Activated CD4-positive, alpha-beta T cell treated with anti-CD3 and anti-CD28 coated beads, Interleukin-2, amount 50 U/mL, for 48 hours (primary cell): ENCODE measurements at places on chromosomes 3 and 15.

GRCh38 chr15:41564960-41565502 is 6.0 kb downstream of the TYRO3 start:
- no peak for DNase-seq

DNA sequence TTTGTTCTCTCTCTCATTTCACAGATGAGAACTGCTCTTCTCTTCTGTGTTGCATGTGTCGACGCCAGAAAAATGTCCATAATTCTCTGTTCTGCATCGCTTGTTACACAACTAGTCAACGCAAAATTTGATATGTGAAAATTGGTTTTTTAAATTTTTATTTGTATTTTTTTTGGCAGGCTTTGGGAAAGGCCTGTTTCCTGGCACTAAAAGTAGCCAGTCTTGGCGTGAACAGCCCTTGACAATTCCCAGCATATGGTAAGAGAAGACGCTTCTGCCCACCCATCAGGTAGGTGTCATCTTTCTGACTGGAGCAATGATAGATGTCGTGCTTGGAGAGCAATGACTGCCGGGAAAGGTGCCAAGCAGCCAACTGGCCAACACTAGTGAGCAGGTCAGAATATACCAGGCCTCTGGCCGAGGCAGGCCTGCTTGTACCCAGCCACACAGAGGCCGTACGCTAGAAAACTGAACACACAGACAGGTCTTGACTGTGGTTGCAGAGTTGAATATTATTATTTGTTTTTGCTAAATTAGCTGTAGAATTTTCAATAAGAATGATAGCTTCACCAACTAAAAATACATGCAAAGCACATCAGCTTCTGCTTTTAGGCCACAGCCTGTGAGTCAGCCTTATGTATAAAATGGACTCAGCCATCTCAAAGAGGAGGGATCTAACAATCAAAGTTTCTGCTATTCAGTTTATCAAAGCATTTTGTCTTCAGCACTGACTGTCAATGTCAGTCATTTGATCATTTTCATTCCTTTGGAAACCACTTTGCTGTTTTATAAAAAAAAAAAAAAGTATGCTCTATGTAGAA is 837.5 kb downstream of the MCTP2 start:
- DNase-seq = no peak

DNA sequence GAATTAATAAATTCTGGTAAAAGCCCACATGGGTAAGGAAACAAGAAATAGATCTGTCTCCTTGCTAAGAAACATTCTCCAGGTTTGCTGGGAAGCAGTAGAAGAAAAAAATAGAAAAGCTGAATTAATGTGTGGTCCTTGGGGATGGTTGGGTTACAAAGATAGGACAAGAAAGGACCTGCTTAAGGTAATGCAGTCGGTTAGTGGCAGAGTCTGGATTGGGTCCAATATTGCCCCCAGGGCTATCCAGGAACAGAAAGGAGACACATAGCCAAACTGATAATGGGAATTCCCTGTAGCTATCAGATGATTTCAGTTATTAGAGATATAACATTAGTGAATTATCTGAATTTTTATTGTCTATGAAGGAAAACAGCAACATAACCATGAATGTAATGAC is 584.3 kb downstream of the ROBO1 start:
- DNase-seq = no peak

DNA sequence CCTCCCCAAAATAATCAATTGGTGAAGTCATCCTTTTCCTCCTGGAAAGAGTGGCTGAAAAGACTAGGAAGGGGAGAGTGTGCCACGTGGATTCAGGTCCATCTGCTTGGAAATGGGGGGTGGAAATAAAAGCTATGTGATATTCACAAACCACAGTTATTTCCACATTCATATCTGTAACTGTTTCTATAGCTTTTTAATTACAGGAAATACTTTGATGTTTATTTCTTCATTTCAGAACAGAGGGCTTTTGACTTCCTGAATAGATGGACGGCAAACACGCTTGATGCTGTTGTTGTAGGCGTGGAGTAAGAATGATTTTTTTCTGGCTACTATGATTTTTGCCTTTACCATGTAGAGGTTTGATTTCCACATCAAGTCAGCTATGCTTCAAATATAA is 10.1 kb downstream of the AADACL2 start:
- DNase-seq = no peak

DNA sequence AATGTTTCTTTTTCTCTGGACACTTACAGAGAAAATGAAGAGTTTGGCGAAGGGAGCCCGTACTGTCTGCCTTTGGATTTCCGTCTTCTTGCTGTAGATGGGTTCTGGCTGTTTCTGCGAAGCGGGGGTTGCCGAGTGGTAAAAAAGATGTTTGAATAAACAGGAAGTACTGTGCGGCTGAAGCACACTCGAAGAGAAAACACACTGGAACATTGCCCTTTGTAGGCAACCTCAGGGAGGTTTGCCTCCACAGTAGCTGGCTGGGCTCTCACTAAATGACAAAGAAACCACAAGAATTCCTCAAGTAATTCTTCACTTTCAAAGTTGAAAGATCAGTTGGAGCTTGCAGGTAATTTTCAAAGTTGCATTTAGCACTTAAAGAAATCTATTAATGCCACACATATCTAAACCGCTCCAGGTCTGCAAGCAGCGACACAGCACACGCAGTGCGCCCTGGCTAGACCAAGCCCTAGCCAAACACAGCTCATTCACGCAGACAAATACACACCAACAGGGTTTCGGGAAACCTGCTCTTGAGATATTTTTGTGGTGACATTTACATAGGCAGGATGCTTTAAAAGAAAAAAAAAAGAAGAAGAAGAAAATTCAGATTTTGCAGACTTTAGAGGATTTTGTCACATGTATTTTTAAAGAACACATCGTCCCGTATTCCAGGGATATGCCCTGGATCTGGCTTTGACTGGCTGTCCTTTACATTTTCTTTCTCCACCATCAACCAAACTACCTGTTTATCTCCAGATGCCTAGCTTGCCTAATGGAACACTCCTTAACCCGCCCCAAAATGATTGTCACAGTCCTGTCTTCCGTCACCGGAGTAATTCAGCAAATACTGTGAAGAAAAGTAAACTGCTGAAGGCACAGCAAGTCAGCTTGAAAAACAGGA is 452.8 kb downstream of the FOXP1 start:
- peak; percentile 60 for DNase-seq

- DNase-seq = peak; percentile 29
Observed at GRCh38 chr3:61250784-61251173, 473 bp downstream of the FHIT start.

GRCh38 chr15:29888646-29889045 is 66.4 kb upstream of the TJP1 start:
- DNase-seq = no peak

GRCh38 chr15:44066211-44066827 is 128.8 kb downstream of the FRMD5 start:
- peak; percentile 70 for DNase-seq

DNA sequence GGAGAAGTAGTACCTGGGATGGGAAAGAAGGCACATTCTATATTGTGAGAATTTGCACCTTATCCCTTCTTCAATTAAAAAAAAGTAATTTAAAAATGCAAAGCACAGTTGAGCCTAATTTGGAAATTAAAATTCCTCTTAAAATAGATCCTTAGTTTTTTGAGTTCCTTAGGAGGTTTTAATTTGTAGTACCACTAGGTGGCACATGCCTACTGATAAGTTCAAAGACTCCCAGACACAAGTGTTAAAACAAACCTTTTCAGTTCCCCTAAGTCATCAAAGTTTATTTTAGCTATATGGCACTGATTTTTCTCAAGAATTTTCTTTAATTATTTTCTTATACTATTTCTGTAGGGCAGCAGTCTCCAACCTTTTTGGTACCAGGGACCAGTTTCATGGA is 127.6 kb upstream of the AZI2 start:
- DNase-seq = no peak

DNA sequence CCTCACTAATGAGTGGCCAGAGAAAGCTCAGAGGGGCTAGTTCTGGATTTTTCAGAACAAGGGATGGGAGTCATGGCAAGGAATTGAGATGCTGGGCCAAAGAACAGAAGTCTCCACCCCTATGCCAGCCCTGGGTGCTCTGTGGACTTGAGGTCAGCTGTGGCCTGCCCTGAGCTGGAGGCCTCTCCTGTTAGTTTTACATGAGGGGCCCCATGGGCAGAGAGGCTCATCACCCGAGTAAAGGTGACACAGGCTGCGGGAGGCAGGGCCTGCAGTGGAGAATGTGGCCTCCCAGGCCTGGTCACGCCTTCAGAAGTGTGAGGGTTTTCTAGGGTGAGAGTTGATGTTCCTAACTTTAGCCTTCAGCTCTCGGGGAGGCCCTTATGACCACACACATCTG is 44.9 kb downstream of the ABHD5 start:
- DNase-seq = no peak

DNA sequence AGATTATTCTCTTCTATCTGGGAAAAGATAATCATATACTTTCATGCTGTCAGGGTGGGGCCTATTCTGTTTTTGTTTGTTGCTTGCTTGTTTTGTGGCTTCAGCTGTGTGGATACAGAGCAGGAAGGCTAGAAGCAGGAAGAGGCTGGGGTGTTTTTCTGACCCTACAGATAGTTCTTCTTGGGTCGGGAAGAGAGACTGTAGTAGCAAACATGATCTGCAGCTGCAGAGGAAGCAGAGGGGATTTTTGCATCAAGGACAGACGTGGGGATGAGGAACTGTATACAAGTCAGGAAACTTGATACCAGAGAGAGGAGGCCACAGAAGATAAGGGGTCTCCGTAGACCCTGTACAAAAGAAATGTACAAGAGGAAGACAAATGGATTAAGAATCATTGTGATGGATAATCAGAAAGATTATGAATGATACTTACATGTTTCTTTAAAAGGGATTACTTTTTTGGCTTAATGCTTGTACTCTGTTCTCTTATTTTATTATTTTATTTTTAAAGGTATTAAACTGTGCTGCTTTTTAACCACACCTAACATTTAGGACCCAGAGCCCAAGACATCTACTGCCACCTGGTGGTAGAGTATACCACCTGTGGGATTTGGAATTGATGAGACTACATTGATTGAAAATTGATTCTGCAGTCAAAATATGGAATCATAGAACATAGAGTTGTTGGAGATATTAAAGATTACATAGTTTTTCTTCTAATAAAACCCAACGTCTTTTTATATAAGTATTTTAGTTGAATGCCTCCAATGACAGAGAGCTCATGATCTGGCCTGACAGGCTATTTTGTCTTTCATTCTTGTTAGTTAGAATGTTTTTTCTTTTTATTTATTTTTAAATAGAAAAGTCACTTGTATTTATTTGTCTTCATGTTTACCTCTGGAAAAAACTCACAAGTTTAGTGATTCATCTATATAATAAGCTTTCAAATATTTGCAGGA is 87.3 kb upstream of the ROPN1 start:
- DNase-seq = no peak

GRCh38 chr15:39549912-39550311 is 31.0 kb upstream of the THBS1 start:
- no peak for DNase-seq

- DNase-seq = no peak
Observed at GRCh38 chr15:68500363-68501258, 68.6 kb upstream of the ITGA11 start.

- no peak for DNase-seq
Observed at GRCh38 chr3:4982773-4983738, 3.8 kb downstream of the BHLHE40 start.

- DNase-seq = peak; percentile 81
Observed at GRCh38 chr15:90143166-90143655, 40.9 kb upstream of the IDH2 start.

GRCh38 chr3:133849346-133849745 is 43.7 kb downstream of the SRPRB start:
- no peak for DNase-seq

DNA sequence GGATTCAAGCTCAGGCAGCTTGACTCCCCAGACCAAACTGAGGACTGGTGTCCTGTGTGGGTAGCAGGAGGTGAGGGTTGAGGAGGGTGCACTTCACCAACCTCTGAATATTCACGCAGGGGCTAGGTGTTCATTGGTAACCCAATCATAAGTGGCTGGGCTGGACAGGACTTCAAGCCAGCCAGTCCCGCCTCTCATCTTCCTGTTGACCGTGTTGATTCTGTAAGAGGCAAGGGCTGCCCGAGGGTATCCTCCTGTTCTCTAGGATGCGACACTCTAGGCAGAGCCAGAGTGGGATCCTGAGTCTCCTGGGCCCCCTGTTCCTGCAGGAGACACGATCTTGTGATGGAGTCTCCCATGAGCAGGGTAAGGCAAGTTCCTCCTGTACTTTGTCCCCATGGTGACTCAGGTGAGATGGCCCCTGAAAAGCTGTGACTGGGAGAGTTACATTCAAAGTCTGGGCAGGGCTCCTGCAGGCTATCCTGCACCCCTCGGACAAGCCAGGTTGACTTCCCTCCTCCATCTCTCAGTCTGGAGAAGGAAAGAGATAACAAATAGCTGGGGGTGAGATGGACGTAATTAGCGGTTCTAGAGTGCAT is 58.1 kb upstream of the POMGNT2 start:
- no peak for DNase-seq
